Myocyte (in vitro differentiated cells): ENCODE measurements at places on chromosomes 3 and 15. TPM values are rescaled to one million over a fixed set of nuclear protein-coding genes. Genes with fewer than 3 reads are reported as not detected.

The DAZL gene
- total RNA-seq = not detected in 2 replicates

The ATP13A4 gene
- total RNA-seq = 0.16 and 0.19 TPM in 2 replicates

The CKMT1B gene
- not detected in 2 replicates for total RNA-seq

The TMED3 gene
- 129 and 134 TPM in 2 replicates for total RNA-seq

- DNase-seq = no peak
Measured at GRCh38 chr3:89395456-89395855, 288.0 kb downstream of the EPHA3 start.

- peak; percentile 17 for DNase-seq
Measured at GRCh38 chr3:11290743-11291680, 18.8 kb downstream of the ATG7 start.

GRCh38 chr3:180594631-180595558, 7.1 kb upstream of the TTC14 start:
- peak; percentile 60 for DNase-seq

DNA sequence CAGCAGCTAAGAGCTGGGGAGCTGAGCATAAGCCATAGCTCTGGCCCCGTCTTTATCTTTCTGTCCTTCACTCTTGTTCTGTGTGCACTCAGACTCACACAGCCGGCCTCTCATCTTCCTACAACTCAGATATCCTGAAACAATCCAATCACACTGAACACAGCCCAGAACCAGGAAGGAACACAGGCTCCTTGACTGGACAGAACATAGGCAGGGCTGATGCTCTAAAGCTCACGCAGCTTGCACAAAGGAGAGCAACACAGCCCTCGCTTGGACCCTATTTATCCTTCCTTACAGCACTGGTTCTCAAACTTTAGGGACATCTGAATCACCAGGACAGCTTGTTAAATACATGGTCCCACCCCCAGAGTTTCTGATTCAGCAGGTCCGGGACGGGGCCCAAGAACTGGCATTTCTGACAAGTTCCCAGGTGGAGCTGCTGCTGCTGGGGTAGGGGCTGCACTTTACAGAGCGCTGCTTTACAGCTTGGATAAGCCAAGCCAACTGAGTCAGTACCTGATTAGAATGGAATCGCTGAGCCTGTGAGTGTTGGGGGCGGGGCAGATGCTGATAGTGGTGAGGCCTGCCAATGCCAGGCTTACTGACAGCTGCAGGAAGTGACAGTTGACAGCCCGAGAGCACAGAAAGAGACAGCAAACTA, 65.1 kb downstream of the MRPL46 start:
- DNase-seq = peak; percentile 62
